Non-pigmented ciliary epithelial cell (primary cell): ENCODE measurements at places on chromosomes 7 and 10.

DNA sequence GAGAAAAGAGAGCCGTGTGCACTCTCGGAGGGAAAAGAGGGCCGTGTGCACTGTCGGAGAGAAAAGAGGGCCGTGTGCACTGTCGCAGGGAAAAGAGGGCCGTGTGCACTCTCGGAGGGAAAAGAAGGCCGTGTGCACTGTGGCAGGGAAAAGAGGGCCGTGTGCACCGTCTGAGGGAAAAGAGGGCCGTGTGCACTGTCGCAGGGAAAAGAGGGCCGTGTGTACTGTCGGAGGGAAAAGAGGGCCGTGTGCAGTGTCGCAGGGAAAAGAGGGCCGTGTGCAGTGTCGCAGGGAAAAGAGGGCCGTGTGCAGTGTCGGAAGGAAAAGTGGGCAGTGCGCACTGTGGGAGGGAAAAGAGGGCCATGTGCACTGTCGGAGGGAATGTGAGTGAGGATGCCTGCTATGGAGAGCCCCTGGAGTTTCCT, 188.7 kb downstream of the DNAJB6 start:
- DNase-seq, result no peak

GRCh38 chr7:60017-60675, 132.2 kb upstream of the FAM20C start:
- no peak for DNase-seq

GRCh38 chr7:31955641-31956040, 114.6 kb downstream of the PDE1C start:
- no peak for DNase-seq

DNA sequence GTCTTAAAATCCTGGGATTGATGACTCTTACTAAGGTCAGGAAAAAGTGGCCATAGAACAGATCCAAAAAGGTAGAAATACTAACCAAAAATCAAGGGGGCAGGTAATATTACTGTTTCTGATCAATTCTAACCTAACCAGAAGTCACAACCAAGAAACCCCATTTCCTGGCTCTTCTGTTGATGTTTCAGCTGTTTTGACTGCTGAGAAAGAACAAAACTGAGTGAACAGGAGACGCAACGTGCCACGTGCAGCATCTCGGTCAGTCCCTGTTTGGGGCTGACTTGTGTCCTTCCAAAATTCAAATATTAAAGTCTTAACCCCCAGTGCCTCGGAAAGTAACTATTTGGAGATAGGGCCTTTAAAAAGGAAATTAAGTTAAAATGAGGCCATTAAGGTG, 56.8 kb downstream of the JAZF1 start:
- no peak for DNase-seq

- no peak for DNase-seq
Observed at GRCh38 chr7:86972072-86972471, 87.4 kb downstream of the ELAPOR2 start.

DNA sequence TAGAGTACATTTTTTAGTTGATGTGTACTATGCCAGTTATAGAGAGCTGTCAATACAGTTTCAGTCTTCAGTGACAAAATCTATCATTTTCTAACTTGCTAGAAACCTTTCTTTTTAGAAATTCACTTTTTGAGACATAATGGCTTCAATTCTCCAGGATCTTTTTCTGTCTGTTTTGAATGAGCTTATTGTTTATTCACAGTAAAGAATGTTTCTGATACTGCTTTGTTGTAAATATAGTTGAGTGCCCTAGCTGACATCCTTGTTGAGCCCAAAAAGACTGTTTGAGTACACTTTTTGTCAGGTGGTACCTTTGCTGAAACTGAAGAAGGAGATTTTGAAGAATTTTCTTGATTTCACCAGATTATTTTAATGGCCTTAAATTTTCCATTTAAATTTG, 139.9 kb downstream of the PPP1R9A start:
- no peak for DNase-seq

- no peak for DNase-seq
Observed at GRCh38 chr7:87013840-87014190, 45.6 kb downstream of the ELAPOR2 start.

DNA sequence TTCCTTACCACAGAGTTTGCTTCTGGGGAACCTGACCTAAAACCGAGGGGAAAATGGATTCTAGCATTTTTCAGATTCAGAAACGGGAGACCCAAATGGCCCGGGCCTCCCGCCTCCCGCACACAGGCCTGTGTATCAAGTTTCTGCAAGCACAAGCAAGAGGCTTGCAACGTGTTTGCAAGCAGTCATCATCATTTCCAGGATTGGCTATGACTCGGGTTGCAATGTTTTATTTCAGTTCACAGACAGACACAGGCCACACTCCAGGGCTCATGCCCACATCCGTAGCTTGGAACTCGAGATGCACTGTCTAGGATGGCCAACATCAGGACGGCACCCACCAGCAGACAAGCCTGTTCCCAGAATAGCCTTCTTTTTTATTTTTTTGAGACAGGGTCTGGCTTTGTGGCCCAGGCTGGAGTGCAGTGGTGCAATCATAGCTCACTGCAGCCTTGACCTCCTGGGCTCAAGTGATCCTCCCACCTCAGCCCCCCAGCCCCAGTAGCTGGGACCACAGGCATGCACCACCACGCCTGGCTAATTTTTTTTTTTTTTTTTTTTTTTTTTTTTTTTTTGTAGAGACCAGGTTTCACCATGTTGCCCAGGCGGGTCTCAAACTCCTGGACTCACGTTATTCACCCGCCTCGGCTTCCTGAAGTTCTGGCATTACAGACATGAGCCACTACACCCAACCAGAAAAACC, 68.1 kb upstream of the FOXK1 start:
- no peak for DNase-seq

- DNase-seq, result no peak
Observed at GRCh38 chr10:33129141-33129995, 171.3 kb upstream of the ITGB1 start.

- no peak for DNase-seq
Observed at GRCh38 chr10:44863344-44864047, 47.6 kb upstream of the TMEM72 start.

DNA sequence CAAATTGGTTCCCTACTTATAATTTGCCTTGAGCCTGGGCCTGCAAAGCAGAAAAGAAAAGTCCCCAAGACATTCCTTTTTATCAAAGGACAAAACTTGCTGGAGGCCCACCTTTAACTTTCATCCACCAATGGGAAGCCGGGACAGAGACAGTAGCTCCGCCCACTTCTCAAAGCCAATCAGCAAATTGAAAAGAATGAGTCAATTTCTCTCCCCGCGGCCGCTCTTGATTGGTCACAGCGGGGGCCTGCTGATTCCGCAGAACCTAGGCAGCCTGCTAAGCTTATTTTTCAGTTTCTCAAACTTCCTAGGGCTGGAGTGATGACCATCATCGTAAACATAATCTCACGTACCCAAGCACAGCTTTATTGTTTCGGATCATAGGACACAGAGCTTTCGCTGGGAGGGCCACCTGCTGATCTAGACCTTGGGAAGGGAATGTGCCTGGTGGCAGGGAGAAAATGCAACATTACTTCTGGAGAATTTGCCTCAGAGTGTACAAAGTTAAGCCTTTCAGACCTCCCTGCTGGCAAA, at the start of gene SLC13A4:
Gene SLC13A4 (minus strand): TSS at position 51 of the 534 bp plus-strand sequence. CDS start 690 bp downstream, outside the sequence.
- no peak for DNase-seq

DNA sequence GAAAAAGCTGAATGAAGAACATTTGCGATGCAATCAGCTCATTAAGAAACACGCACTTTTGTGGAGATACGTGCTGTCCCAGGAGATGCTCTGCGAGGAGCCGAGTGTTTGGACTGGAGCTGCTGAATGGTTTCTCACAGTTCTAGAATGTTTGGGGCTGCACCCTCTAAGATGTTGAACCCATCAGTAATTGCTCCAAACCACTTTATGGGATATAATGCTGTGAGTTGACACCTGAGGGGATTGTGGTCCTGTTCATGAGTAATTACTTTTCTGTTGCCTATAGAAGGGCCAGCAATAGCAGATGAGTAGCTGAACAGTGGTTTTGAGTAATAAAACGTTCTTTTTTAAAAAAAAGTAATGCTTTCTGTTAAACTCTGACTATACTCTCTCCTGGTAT, 63.1 kb downstream of the IKZF1 start:
- no peak for DNase-seq

- no peak for DNase-seq
Observed at GRCh38 chr10:32273336-32273735, 73.6 kb downstream of the EPC1 start.

DNA sequence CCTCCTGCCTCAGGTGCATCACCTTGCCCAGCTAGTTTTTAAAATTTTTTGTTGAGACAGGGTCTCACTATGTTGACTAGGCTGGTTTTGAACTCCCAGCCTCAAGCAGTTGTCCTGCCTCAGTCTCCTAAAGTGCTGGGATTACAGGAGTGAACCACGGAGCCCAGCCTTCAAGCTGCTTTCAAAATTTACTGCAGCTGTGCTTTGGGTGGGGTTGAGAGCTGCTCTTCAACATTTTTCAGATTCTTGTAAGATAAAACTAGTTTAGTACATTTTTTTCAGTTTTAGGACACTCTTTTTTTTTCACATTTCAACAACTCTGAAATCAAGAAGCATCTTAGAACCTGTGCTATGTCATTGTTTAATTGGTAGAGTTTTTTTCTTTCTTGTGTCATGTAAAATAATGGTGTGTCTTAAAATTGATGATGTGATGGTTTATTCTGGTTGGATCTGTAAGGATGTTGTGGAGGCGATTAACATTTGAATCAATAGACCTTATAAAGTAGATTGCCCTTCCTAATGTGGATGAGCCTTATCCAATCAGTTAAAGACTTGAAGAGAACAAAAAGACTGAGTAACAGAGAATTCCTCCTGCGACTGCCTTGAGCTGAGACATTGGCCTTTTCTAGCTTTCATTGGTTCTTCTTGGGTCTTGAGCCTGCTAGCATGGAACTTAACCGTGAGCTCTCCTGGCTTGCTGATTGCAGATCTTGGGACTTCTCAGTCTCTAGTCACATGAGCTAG, 13.5 kb downstream of the PLEKHA8 start:
- no peak for DNase-seq

GRCh38 chr10:104099269-104099668, 13.6 kb upstream of the COL17A1 start:
- no peak for DNase-seq

DNA sequence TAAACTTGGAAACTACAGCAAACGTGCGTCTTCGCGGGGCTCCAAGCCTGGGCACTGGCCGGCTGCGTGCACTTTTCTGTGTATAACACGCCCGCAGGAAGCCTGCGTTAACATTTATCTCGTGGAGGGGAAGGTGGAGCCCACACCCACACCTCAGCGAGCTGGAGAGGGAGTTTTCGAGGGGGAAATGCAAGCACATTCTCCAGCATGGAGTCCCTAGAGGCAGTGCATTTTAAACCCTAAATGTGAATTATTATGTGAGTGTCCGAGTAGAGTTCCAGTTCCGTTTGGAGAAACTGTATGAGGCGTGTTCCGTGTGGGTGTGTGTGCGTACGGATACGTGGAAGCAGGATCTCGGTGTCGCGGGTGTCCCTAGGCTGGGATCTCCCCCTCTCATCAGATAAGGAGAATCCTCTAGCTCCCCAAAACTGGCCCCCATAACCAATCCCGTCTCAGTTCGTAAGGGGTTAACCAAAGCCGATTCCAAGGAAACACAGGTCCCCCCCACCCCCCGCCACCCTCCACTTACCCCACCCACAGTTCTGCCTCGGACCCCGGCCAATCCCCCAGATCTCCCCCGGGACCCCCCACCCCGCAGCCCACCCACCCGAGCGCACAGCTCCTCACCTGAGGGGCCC, 403 bp downstream of the CDK6 start:
- DNase-seq, result no peak

DNA sequence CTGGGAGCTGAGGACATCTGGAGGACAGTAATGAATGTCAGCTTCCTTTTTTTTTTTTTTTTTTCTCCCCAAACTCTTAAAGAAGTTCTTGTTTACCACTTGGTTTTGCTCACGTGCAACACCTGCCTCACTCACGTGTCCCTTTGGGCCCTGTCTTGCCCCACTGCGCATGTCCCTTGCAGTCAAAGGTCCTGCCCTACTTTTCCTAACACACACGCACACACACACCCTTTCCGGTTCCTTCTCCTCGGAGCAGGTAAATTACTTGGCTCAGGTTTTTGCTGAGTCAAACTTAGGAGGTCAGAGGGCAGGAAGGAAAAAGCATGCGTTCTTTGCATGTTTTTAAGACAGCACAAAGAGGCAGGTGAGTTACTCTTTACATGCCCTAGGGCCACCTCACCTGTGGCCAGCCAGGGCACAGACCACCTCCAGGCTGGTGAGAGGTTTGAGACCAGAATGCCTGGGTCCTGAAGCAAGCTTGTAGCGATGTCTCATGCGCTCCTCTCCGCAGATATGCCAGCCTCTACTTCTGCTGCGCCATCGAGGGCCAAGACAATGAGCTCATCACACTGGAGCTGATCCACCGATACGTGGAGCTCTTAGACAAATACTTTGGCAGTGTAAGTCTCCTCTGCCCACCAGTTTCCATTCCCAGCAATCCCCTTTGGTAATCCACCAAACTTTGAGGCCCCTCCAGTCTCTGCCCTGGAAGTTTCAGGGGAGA, 2.8 kb downstream of the AP1S1 start:
- no peak for DNase-seq

GRCh38 chr7:106022193-106022821, 59.2 kb downstream of the CDHR3 start:
- no peak for DNase-seq

DNA sequence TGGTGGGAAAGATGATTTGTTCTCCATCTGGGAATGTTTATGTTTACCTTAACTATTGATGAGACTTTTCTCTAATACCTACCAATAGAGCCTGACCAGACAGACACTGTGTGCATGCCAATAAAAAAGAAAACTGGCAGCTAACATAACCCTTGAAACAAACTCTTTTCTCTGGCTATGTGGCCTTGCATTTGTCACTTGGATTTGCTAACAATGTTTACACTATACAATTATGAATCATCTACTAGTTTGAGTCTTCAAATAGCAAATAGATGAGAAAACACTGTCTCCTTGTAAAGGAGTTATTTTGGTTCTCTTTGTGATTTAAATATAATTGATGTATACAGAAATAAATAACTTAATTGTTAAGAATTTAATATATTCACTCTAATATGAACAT, 273.1 kb downstream of the SEMA3D start:
- no peak for DNase-seq

GRCh38 chr7:124765401-124766352, at the start of gene GPR37:
GPR37 (minus strand) TSS chr7:124765792; CDS start chr7:124764976, 816 bp downstream.
- peak; percentile 53 for DNase-seq
